ENCODE measurements at places on chromosomes 3 and 15.

GRCh38 chr3:151722856-151723255 is 10.9 kb upstream of the AADACL2 start:
- DNase-seq, result no peak

DNA sequence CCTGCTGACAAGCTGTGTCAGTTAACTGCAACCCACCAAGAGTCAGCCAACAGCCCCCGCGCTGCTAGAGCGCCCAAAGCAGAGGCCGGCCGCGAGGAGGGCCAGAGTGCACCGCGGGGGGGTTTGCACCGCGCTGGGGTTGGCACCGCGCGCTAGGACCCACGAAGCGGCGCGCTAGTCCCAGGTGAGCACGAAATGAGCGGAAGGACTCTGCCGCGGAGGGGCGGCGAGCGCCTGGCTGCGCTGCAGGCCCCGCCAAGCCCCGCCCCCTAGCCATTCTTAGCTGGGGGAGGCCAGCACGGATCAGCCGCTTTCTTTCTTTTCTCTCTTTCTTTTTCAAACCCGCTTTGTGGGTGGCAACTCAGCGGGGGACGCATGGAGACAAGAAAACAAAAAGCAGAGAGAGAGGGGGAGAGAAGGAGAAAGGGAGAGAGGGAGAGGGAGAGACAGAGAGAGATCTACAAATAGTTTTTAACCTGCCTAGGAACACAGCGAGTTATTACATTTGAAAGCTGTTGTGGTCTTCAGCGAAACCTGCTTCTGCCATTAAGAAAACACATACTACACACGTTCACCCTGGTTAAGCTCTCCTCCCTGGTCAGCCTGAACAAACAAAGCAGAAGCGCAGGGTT is 6.9 kb upstream of the FOXB1 start:
- no peak for DNase-seq

DNA sequence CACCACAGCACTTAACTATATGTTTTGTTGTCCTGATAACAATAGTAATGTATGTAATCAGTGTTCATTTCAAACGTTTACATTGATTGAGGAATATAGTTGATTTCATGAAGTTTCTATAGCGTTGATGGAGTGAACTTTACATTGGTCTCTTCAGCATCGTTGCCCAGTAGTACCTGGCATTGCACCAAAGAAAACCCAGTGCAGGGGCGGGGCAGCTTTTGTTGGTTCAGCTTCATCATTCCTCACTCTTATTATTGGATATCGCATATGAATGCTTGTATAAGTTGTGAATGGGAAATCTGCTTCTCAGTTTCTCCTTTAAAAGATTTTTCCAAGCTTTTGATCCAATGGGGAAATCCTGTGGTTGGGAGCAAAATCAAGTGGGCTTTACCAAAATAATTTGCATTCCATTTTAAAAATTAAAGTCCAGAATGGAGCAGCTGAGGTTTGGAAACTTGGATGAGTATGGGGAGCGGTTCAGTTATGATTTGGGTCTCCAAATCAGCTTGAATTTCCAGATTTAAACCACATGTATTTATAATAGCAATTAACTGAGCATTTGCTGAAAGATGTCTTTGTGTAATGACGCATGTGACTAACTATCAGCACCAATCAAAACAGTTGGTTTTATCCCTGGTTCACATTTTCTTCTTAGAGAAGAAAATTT is 213.7 kb downstream of the ALCAM start:
- no peak for DNase-seq

DNA sequence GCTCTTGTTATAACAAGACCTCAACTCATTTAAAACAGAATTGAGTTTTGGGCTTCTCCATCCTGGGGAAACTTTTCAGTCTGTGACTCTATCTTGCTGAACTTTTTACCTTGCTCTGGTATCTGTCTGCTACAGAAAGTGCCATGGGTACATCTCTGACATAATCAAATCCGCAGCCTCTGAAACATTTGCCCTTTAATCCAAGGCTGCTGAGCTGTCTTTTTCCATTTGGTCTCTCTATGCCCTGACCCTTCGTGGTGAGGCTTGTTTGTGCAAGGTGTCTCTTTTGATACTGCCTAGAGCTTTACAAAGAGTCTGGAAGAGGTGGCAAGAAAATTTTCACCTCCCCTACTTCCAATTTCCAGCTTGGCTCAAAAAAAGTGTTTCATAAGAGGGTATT is 11.3 kb downstream of the TMEM108 start:
- no peak for DNase-seq

DNA sequence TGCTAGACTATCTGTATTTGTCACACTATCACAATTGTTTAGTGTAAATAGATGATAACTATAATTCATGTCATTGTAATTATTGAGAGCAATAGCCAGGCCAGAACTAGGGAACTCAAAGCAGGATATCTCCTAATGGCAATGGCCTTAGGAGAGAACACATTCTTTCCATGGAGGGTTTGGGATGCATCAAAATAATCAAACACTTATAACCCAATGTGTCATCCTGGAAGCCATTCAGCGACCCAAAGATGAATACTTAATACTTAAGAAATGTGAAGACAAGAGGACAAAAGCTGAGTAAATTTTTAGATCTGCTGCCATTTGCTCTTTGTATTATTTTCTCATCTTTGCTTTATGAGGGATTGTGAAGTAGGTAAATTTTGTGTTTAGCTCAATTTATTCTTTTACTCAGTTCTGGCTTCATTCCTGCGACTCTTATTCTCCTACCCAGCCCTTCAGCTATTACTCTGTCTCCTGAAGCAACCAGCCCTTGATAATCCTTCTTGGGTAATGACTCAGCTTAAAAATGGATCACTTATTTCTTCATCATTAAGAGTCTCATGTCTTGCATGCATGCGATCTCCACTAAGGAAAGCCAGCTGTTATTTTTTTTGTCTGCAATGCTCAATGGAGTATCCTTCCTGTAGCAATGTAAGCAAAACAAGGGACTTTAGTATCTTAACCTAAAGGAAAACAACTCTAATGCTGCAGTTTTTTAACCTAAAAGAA is 2.0 kb downstream of the OR4F15 start:
- peak; percentile 69 for DNase-seq

DNA sequence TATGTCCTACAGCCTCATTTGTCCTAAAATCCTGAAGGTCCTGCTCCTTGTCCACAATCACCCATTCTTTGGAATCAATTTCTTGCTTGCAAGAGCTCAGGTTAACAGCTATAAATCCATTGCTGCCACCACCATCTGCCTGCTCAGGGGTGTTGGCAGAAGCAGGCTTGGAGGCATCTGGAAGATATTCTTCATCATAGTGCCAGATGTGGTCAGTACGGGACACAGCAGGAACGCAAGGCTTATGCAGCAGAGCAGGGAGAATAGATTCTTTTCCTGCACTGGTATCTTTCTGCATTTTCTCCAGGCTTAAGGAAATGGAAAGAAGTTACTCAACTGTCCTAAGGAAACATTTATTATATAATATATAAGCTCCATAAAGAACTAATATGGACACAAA is 38.5 kb upstream of the CDAN1 start:
- DNase-seq, result no peak

- no peak for DNase-seq
Observed at GRCh38 chr3:120280566-120280965, 4.5 kb downstream of the GPR156 start.

- DNase-seq, result no peak
Observed at GRCh38 chr3:71771126-71771525, 13.8 kb downstream of the PROK2 start.

GRCh38 chr3:141553055-141553454 is 66.2 kb downstream of the RASA2 start:
- no peak for DNase-seq

- no peak for DNase-seq
Observed at GRCh38 chr3:4977001-4977852, 2.0 kb upstream of the BHLHE40 start.

DNA sequence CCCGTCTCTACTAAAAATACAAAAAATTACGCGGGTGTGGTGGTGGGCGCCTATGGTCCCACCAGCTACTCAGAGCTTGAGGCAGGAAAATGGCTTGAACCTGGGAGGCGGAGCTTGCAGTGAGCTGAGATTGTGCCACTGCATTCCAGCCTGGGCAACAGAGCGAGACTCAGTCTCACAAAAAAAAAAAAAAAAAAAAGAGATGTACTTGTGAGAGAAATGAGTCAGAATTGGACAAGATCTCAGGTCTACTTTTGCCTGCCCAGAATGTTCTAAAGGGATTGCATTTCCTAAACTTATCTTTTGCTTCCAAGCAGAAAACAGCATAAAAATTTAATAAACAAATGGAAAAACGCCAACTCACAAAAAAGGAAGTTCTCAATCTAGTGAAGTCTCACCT is 167.5 kb downstream of the NR2F2 start:
- no peak for DNase-seq

DNA sequence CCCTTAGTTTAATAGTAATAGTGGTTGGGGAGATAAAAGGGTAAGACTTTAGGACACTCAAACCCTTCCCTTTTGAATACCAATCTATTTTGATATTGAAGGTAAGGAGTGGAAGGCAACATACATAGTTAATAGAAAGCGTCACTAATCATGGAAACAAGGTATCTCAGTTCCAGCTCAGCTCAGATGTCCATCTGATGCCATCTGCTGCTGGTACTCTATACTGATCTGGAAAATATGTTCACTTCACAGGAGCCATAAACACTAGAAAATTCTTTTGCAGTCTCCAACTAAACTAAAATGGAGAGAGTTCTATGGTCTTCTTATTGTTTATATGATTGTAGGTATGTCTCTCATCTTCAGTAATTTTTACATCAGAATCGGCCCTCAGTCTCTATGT is 1777.1 kb downstream of the OTOL1 start:
- DNase-seq, result no peak

GRCh38 chr3:100104817-100105413 is 9.4 kb downstream of the FILIP1L start:
- no peak for DNase-seq

DNA sequence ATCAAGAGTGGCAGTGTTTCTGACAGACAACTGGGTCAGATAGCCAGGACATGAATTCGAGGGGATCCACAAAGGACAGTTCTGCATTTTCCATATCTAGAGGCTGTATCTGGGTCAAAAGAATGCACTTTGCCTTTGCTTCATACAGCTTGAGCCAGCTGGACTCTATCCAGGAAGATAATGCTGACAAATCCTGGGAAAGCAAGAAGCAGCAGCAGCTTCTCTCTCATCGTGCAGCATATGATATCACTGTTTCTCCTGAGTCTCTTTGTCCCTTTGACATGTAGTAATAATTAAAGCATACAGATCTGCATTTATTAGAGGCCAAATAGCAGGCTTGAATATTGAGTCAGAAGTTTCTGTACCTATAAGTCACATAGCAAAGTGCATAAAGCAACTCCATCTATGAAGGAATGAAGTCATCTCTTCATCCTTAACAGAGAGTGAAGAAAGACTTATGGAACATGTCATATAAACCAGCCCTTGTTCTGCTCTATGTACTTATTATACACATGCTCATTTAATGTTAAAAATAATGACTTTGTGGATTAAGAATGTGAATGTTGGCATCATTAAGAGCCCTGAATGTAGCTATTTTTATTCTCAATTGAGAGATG is 236.8 kb upstream of the GBE1 start:
- DNase-seq, result no peak

DNA sequence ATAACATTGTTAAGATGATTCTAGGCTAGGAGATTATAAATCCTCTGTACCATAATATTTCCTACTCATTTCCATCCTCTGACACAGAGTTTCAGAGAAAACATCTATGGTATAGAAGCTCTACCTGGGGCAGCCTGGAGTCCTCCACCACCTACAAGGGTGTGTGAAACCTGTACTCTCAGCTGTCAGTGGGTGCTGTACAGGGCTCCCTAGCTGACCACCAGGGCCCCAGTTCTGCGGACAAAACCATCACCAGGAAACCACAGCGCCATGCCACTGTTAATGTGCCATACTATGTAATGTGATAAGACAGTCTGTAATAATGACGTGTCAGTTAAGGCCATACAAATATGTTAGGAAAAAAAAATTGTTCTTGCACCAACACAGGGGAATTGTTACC is 7.1 kb downstream of the RORA start:
- no peak for DNase-seq

- no peak for DNase-seq
Observed at GRCh38 chr15:64981812-64982431, 7.8 kb downstream of the SPG21 start.

- no peak for DNase-seq
Observed at GRCh38 chr15:73794443-73795133, 41.4 kb upstream of the INSYN1 start.

DNA sequence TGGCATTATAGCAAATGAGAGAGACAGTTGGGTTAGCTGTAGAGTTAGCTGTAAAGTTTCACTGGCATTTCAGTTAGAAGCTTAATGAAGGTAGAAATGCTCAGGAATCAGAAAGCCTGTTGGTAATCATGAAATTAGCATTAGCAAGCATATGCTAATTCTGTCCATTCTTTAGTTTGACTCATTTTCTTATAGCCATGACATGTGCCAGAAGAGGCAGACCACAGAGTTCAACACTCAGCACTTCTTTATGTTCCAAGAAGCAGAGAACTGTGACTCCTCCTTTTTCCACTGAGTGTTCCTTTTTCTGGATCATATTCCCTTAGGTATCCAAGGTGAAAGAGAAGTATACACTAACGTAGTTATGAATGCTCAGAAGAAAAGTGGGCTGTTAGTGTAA is 276.2 kb upstream of the SGO1 start:
- DNase-seq, result no peak

- no peak for DNase-seq
Observed at GRCh38 chr3:12185172-12185710, 26.5 kb upstream of the TIMP4 start.

DNA sequence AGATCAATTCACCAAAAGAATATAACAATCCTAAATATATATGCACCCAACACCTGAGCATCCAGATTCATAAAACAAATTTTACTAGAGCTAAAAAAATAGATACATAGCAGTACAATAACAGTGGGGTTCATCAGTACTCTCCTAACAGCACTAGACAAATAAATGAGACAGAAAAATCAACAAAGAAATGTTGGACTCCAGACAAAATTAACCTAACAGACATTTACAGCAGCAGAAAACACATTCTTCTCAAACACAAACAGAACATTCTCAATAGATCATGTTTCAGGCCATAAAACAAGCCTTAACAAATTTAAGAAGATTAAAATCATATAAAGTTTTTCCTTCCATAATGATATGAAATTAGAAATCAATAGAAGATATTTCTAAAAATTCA is 124.8 kb upstream of the NECTIN3 start:
- no peak for DNase-seq

DNA sequence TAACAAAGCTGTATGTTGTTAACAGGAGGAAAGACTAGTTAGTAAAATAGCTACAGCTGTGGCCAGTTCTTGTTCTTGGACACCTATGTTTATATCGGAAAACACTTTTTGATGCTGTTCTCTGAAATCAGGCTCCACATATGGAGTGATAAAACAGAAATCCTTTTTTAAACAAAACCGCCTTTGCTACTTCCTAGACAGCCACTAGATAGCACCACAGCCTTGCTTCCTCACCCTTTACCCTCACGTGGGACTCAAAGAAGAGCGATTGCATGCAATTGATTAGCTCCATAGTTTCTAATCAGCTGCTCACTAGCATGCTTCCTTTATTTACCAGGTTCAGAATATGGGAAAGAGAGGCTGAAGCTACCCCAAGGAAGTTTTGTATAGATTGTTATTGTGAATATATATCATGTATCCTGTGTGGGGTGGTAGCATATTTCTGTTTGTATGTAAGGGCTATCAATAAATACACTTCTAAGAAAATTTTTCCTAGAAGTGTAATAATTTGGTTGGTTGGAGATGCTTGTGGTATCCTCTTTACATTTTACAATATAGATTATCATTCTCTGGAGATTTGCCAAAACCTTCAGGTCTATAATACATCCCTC is 4.3 kb upstream of the MTFMT start:
- DNase-seq, result no peak
